ENCODE measurements at places on chromosomes 11 and 22. TPM values are rescaled to one million over a fixed set of nuclear protein-coding genes. Genes with fewer than 3 reads are reported as not detected.

- DNase-seq, result no peak
Measured at GRCh38 chr22:24695060-24695459, 79.5 kb downstream of the PIWIL3 start.

Gene OR8A1
- not detected for total RNA-seq

GRCh38 chr11:132033051-132033450, 662.6 kb downstream of the NTM start:
- no peak for DNase-seq

GRCh38 chr11:128053981-128054931, 533.1 kb downstream of the ETS1 start:
- no peak for DNase-seq

Gene WNT11
- total RNA-seq, result not detected
